ENCODE measurements at places on chromosomes 5 and 9. TPM values are rescaled to one million over a fixed set of nuclear protein-coding genes. Genes with fewer than 3 reads are reported as not detected.

Gene GPR150
- not detected for total RNA-seq

Gene CCIN
- 0.96 TPM for total RNA-seq

Gene TICAM2
- total RNA-seq = 3.1 TPM

Gene FRMD3
- 51.3 TPM for total RNA-seq

Gene GPX8
- 135 TPM for total RNA-seq

Gene MOB3B
- total RNA-seq = 5.8 TPM

GRCh38 chr9:100377015-100377414 is 24.3 kb upstream of the TEX10 start:
- DNase-seq = no peak

- DNase-seq = no peak
Observed at GRCh38 chr5:25362799-25363198, 718.0 kb upstream of the CDH10 start.

- no peak for DNase-seq
Observed at GRCh38 chr5:169921384-169921783, 58.9 kb downstream of the INSYN2B start.

GRCh38 chr9:8179381-8180053 is 379.9 kb upstream of the DMAC1 start:
- no peak for DNase-seq

DNA sequence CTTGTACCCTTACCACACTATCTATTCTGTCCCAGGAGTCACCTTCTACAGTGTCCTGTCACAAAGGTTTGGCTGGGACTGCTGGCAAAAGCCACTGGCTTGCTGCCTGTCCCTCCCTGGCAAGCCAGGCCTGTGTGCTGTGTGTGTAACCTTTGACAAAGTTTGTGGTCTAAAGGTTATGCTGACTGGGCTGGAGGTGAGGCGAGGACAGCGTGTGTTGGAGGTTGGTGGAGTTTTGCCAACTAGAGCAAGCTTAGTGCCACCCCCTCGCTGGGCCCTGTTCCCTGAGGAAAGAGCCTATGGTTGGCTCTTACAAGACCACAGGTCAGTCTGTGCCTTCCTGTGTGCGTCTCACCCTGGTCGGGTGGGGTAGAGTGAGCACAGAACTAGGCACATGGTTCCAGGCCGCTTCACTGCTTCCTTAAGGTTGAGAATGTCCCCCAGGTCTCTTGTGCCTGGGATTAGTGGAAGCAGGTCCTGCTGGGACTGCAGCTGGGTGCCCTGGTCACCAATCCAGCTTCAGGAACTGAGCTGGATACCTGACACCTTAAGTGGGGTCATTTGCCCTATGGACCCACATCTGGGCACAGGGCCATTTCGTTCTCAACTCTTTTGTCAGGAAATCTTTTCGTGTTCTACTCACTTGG is 152.2 kb downstream of the GADD45G start:
- no peak for DNase-seq

DNA sequence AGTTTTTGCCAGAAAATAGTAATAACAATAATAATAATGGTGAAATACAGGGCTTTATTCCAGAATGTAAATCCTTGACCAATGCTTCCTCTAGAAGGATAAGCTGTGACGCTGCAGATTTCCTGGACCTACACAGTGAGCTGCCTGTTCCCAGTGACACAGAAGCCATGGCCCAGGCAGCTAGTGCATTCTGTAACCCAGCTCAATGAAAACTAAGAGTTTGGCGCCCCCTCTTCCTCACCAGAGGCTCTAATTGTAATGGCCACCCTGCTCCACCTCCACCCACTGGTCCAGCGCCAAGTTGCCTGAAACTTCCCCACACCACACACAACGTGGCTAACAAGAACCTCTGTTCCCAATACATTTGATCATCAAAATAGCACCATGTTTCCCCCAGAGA is 248.1 kb downstream of the CETN3 start:
- peak; percentile 43 for DNase-seq

GRCh38 chr9:91534374-91534773 is 110.7 kb upstream of the NFIL3 start:
- no peak for DNase-seq

DNA sequence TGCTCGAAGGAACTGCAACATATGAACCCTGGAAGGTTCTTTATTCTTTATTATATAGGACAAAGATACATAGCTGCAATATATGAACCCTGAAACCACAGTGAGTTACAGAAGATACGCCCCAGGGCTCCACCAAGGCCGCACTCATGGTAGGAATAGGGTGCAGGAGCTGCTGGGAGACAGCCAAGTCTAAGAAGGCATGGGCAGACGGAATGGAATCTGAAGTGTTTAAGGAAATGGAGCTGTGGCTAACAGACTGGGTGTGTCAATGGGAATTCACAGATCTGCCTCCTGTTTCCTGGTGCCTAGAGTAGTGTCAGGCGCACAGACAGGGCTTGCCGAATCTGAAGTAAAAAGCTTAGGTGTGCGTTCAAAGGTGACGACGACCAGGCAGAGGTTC is 286.4 kb downstream of the DENND1A start:
- DNase-seq = no peak

- DNase-seq = no peak
Observed at GRCh38 chr9:7879551-7880245, 80.1 kb upstream of the DMAC1 start.

DNA sequence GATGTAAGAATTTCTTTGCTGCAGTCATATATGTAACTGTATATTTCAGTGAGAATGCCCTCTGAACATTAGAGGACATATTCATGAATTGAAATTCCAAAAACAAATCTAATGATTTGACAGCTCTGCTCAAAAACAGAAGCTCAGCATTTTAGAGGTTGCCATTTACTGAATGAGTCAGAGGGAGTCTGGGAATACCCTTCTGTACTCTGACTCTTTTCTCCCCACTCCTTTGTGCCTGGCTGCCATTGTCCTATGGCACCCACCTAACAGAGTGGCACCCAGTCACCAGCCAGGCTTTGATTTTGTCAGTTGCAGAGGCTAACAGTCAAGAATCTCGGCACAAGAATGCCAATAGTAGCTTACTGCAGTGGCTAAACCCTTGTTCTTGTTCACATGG is 133.6 kb downstream of the ATG10 start:
- no peak for DNase-seq

DNA sequence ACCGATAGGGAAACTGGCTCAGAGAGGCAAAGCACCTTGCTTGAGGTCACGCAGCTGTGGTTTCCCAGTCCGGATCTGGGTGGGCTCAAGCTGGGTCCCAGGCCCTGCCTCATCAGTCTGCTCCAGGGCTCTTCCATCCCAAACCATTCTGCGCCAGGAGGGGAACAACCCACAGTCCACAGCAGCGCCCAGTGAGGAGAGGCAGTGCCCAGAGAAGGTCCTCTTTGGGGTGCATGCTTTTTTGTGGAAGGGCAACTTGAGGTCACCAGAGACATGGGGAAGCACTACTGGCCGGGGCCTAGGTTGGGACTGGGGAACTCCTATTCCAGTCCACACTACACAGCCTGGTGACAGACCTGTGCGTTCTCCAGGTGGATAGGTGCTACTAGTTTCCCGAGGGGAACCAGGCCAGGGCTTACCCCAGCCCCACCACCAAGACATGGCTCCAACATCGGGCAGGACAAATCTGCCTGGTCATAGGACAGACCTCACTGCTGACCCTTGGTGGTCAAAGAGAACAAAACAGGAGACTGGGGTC is 62.5 kb upstream of the RNF130 start:
- DNase-seq = no peak

GRCh38 chr5:168474319-168474718 is 12.0 kb upstream of the RARS1 start:
- no peak for DNase-seq

DNA sequence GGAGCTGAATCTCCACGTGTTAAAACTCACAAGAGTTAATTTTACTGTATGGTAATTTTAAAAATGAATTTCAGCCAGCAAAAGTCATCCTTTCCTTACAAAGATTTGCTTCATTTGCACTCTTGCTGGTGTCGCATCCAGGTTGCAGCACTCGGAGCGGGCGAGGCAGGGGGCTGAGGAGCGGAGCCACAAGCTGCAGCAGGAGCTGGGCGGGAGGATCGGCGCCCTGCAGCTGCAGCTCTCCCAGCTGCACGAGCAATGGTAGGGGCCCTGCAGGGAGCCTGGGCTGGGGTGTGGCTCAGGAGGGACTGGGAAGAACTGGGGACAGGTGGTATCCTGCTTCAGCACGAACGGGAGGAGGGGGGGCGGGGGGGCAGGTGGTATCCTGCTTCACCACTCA is 27.1 kb downstream of the HNRNPH1 start:
- DNase-seq = no peak

DNA sequence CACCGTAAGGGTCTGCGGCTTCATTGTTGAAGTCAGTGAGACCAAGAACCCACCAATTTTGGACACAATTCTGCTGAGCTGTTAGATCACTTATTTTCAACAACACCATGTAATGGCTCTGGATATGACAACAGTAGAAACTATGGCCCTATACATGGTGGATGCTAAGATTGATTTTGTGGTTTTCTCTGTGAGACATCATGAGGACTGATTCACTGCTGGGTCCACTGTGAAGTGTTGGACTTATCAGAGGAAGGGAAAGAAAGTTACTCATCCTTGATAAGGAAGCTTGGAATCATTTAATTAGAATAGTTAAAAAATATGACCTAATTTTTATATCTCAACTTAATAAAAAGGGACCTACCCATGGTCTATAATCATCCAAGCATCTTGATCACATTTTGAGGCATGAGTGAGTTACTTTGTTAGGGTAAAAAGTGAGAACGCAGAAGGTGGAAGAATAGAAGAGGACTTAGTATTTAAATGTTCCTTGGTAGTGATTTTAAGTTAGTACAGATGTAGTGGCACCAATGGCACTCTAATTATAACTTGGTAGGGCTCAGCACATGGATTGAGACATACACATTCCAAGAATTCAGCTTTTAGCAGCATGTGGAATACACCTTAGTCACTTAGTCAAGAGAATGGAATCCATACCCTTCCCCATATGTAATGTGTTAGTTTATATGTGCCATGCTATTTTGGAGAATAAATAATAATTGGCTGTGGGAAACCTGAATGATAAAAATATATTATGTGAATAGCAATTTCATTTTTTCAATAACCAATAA is 123.5 kb upstream of the CD180 start:
- no peak for DNase-seq

GRCh38 chr9:128127990-128128835 is 684 bp upstream of the PTGES2 start:
- peak; percentile 96 for DNase-seq

DNA sequence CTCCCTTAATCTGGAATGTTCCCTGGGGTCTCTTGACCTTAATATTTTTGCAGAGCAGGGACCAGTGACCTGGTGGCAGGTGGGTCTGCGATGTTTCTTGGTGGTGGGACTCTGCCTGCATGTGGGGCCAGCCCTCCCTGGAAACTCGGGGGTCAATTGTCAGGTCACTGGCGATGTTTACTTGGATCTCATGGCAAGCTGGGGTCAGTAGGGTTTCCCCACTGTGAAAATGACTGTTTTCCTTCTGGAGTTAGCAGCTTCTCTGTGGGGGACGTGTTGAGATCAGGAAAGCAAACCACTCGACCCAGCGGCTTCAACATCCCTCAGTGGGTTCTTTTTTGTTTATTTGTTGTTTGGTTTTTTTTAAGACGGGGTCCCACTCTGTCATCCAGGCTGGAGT is 73.9 kb downstream of the KCNT1 start:
- no peak for DNase-seq

GRCh38 chr5:134574521-134574920 is 49.1 kb downstream of the JADE2 start:
- peak; percentile 36 for DNase-seq
